ENCODE measurements at places on chromosomes 4 and X.

- no peak for DNase-seq
Measured at GRCh38 chr4:24213961-24214360, 324.1 kb upstream of the PPARGC1A start.

GRCh38 chr4:52093466-52093865 is 42.4 kb downstream of the SPATA18 start:
- no peak for DNase-seq

- DNase-seq: no peak
Measured at GRCh38 chr4:179631321-179631720, 2189.1 kb upstream of the AGA start.

- no peak for DNase-seq
Measured at GRCh38 chr4:48432017-48432416, 51.1 kb upstream of the SLC10A4 start.

DNA sequence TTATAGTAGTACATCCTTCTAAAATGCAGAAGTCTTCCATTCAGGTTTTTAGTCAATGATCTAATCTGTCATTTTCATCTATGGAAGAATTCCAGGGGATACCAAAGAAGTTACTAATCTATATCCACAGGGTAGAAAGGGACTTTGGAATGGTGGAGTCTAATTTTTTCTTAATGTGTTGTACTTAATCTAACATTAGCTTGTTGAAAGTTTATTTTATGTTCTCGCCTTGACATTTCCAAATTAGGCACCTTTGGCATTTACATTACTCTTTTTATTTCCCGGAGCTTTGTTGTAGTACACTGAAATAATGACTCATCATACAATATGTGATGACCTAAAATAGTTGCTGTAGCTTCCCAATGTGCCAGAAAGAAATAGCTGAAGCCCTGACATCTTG is 91.5 kb downstream of the HTR2C start:
- no peak for DNase-seq

DNA sequence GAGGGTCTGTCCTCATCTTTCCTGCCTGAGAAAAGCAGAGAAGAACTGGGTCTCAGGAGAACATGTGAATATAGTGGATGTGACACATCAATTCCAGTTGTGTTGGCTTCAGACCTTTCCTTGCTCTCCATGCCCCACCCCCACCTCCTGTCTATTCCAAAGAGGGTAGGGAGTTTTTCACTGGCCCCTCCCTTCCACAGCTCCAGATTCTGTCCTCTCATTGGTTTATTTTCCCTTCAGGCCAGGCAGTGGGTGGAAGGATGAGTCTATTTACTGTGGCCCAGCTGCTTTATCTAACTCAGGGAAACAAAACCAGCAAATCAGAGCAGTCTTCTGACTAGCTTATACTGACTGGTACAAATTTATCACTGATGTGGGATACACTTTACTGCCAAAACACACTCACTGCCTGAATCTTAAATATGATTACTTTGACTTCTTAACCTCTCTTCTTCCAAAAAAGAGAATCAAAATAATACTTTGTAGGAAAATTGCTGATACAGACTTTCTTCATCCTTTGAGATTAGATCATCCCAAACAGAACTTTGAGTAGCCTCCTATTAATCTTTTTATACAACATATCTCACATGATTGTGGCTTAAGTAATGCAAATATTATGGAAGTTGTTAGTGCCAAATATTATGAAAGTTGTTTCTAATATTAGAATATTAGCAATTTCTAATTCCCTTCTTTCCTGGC is 221.2 kb downstream of the MID1 start:
- no peak for DNase-seq

- DNase-seq: no peak
Measured at GRCh38 chrX:129958814-129959492, 23.5 kb upstream of the BCORL1 start.

GRCh38 chr4:111776561-111776960 is 368.7 kb upstream of the FAM241A start:
- DNase-seq: no peak

DNA sequence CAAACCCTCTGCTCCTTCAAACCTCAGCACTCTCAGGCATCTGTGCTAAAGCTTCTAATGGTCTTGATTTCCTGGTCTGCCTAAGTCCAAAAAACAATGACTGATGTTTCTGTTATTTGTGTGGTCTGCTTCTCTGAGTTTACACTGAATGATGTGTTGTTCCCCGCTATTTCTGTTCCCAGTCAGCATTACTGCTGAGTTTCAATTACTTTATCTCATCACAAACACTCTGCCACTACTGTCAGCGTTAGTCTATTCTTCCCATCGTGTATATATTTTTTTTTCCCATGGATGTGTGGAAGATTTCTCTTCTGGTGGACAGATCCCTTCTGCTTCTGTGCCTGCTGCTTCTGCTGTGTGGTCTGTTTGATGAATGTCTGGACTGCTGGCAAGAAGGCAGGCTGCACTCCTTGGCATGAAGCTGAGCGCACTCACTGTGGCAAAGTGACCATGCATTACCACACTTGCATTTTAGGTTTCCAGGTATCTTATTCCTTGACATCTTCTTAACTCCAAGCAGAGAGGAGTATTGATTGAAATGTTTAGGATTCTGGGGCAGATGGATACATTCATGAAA is 106.9 kb upstream of the PAQR3 start:
- DNase-seq: no peak

DNA sequence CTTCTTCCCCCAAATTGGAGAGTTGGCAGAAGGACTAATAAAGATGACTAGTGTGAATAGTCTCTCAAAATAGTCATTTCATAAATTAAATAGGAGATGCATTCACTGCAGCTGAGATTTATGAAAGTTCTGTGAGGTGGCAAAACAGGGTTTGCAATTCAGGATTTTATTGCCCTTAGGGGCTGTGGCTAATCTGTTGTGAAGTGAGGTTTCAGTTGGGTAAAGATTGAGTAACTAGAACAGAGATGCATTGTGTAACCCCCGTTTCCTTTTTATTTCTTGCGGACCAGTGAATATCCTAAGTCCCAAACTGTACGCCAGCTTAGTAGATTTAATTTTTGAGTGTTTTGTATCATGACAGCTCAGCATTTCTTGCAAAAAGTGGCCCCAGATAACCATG is 16.2 kb upstream of the SCRG1 start:
- DNase-seq: no peak

- DNase-seq: no peak
Measured at GRCh38 chr4:151687021-151687640, 73.7 kb downstream of the GATB start.

DNA sequence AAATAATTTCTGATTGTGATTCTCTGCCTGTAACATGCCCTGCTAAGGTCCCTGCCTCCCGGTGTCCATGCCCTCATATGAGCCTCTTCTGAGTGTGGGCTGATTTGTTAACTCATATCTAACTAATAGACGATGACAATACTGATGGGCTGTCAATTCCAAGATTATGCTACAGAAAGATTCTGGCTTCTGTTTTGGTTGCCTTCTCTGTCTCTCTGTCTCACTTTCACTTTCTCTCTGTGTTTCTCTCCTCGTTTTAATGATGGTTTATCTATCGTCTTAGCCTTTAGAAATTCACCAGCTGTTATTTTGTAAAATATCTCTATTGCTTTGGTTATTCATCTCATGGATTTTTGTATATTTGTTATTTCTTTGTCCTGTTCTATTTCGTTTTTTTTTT is 312.5 kb upstream of the ANXA10 start:
- DNase-seq: no peak

GRCh38 chr4:114758066-114758465 is 159.5 kb downstream of the UGT8 start:
- no peak for DNase-seq

DNA sequence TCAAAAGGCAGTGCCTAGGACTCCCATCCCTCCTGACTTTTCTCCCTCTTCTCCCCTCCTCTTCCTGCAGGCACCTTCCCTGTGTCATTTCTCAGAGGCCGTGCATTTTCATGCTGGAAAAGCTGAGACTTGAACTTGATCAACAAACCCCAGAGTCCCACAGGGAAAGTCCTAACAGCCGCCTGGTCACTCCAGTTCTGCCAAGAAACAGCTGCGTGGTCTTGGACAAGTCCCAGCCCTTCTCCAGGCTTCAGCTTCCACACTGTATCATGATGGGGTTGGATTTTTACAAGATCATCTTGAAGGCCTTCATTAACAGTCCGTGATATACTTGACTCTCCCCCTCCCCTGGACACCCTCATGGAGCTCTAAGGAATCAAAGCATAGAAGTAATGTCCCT is 366.0 kb downstream of the BCOR start:
- DNase-seq: no peak

- DNase-seq: no peak
Measured at GRCh38 chr4:16011173-16011572, 48.2 kb upstream of the FGFBP2 start.

DNA sequence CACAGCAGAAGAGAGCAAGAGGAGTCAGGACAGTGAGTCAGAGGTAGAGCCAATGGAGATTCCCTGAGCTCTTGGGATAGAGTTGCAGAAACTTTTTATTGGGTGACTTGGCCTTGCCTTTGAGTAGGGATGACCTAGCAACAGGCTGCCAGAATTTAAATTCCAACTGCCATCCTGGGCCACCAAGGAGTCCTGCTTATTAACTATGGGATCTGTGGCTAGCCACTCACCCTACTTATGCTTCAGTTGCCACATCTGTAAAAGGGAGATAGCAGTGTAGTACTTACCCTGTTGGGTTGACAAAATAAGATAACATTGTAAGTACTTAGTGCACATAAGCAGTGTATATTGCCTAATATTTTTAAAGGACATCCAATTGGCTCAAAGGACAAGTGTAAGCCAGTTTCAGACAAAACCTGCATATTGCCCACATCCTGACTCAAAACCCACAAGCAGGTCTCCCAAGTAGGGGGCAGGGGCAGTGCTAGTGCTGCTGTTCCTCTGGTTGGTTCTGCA is 43.5 kb upstream of the TMEM164 start:
- no peak for DNase-seq

GRCh38 chr4:99712099-99712498 is 54.5 kb upstream of the C4orf54 start:
- no peak for DNase-seq

DNA sequence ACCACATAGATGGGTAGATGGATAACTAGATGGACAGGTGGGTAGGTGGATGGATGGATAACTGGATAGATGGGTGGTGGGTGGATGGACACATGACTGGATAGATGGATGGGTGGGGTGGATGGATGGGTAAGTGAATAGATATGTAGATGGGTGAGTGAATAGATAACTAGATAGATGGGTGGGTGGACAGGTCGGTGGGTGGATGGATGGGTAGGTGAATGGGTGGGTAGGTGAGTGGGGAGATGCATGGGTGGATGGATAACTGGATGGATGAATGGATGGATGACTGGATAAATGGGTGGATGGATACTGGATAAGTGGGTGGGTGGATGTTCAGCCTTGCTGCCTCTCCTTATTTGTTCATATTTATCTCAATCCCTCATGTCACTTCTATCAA is 52.1 kb upstream of the MTNR1A start:
- no peak for DNase-seq

GRCh38 chr4:145530662-145531061 is 49.0 kb downstream of the SMAD1 start:
- DNase-seq: no peak

GRCh38 chr4:78325271-78326157 is 226.1 kb upstream of the ANXA3 start:
- no peak for DNase-seq

GRCh38 chr4:151804821-151805220 is 44.0 kb upstream of the GATB start:
- no peak for DNase-seq

DNA sequence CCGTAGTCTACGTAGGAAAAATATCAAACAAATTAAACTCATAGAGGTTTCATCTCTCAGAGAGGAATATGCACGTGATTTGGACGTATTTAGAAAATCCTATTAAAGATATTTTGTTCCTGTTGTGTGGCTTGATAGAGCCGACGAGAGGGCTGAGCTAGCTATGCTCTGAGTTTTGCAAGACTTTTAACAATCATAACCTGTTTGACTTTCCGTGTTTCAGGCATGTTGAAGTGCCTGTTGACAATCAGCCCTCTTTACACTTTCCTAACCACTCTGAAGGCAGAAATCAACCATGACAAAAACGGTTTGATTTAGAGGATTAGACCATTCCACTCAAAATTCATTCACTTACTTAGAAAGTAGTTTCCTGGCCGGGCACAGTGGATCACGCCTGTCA is 297.3 kb downstream of the ASMT start:
- DNase-seq: no peak

Measured in right renal cortex interstitium (tissue), 3 donors.